ENCODE measurements at places on chromosomes 11 and 22.
A peak's percentile ranks its signal among the peaks of the same experiment; 100 is the strongest.

DNA sequence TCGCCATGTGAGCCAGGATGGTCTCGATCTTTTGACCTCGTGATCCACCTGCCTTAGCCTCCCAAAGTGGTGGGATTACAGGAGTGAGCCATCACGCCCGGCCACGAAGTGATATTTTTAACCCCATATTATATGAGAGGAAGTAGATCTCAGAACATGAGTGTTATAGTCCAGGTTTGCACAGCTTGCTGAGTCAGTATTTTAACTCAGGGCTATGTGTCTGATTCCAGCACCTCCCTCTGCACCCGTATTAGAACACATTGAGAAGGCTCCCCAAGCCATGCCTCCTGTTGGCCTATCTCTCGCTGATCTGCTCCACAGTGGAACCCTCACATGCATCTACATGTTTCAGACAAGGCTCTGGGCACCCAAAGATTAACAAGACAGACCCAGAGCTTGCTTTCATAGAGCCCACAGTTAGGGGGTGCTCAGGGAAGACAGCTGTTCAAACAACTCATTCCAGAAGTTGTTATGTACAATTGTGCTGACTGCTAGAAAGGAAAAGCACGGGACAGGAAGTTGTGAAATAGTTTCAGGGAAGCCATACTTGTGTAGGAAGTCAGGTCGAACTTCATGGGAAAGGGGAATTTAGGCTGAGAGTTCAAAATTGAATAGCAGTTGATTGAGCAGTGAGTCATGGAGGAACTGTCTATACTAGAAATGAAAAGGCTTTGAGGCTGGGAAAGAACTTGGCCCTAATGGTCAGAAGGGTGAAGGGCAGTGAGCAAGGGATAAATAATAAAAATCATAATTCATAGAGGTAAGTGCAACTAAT lies 49.3 kb upstream of the CLPB start:
- no peak for DNase-seq

DNA sequence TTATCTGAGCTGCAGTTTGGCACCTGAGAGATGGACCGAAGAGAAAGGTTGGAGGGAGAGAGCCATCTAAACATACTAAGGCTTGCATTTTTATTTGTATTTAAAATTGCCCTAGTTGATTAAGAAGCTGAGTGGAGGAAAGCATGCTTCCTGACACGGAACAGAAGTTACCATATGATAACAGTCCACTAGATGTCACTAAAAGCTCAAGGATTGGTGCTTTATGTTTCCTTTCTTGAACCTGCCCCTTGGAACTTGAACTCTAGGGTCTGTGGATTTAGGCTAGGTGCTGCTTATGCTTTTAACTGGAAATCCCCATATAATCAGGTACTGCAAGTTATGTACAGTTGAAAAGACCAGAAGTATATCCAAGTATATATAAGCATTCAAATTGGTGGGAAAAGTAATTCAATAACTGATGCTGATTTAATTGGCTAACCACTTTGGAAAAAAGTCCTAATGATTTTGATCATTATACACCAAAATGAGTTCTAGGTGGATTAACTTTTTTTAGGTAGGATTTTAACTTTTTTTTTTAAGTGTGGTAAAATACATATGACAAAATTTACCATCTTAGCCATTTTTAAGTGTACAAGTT lies 9.5 kb downstream of the RBMXL2 start:
- peak; percentile 60 for DNase-seq

DNA sequence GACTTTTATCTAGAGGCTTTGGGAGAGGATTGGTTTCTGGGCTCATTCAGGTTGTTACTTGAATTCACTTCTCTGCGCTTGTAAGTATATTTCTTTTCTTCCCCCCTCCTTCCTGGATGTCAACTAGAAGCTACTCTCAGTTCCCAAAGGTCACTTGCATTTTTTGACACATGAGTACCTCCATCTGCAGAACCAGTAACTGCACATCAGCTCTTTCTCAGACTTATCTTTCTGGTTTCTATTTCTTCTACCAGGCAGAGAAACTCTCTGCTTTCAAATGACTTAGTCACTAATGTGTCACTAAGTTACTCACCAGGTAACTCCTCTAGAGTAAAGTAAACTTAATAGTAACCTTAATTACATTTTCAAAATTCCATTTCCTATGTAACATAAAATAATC lies 773.0 kb upstream of the LUZP2 start:
- DNase-seq: no peak

- no peak for DNase-seq
These were observed 12.0 kb downstream of the KCNQ1OT1 start for GRCh38 chr11:2687782-2688191.

DNA sequence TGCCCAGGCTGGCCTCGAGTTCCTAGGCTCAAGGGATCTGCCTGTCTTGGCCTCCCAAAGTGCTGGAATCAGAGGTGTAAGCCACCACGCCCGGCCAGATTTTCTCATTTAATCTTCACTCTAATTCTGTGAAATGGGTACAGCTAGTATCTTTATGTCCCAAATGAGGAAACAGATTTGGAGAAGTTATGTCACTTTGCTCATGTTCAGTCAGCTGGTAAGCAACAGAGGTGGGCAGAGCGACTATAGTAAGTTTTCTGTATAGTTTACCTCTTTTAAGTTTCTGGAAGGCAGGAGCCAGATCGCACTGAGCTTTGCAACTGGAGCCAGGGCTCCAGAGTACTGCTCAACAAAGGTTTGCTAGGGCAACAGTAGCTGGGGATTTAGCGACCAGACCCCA lies 33.2 kb downstream of the RCOR2 start:
- no peak for DNase-seq

- no peak for DNase-seq
These were observed 879.7 kb downstream of the JRKL start for GRCh38 chr11:97269527-97269926.

- no peak for DNase-seq
These were observed 32.2 kb upstream of the HMOX1 start for GRCh38 chr22:35348703-35349102.

DNA sequence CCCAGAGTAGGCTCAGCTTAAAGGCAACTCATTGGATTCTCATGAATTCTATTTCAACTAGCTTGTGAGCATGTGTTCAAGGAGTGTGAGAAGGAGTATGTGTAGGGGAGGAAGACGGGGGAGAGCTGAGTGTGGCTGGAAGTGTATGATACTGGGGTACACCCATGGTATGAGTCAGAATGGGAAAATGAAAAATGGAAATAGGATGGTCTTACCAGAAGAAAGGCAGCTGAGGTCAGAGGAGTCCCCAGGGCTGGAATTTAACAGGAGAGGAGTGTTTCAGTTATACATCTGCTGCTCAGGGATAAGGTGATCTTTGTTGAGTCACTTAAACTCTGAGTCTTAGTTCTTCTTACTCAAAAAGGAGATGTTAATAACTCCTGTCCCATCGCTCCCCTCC lies 6.7 kb upstream of the ADAMTS15 start:
- DNase-seq: no peak

DNA sequence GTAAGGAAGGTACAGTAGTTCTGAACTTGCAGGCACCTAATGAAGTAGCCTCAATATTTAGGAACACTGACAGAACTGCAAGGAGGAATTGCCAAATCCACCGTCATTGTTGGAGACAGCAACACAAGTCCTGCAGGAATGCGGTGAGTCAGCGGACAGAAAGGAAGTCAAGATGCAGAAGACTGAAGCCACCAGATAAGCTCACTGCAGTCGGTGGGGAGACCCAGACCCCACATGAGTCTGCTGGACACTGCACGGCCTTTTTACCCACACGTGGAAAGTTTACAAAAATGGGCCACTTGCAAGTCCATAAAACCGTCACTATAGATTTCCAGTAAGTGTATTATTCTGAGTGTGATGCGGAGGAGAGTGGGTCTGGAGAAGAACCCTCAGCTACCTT lies 1471.6 kb downstream of the TBC1D22A start:
- no peak for DNase-seq

GRCh38 chr11:120652705-120653335 lies 141.3 kb downstream of the GRIK4 start:
- DNase-seq: no peak

DNA sequence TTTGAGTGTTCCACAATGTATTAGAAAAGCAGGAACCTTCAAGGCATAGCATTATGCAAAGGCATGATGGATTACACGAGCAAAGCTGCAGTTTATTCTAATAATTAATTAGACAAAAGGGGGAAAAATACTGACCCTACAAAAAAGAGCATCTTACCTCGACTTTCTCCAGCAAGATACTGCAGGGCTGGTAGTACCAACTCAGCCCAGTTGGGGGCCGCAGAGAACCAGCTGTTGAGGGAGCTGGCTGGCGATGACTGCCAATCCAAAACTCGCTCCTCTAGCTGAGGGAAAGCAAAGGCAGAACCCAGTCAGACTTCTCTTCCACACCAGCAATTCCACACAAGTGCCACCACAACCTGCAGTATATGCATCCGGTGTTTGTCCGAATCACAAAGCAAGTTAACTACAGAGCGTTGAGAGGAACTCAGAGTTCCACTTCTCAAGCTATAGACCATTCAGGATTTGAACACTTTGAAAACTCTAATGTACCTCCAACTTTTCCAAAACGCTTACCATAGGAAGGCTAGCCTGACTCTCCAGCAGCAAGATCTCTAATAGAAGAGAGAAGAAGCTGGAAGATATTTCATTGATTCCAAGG lies 13.7 kb downstream of the NFRKB start:
- DNase-seq: peak; percentile 14

DNA sequence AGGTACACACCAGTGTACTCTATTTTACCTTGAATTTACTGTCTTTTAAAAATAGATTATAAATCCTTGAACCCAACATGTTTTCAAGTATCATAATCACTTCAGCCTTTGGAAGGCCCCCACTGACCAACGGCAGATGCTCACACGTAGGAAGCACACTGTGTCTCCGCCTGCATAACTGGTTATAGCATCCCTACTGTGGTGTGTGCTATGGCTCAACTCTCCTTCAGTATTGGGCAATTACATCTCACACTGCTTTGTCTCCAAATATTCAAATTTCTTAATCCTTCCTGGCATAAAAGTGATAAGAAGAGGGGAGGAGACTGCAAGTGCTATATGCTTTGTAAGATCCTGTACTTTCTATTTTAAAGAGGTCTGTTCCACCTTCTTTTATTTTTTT lies 165.7 kb downstream of the CADM1 start:
- no peak for DNase-seq

GRCh38 chr11:72741429-72741833 lies 10.8 kb downstream of the ARAP1 start:
- DNase-seq: no peak

GRCh38 chr11:67420147-67420645 lies 4.7 kb downstream of the CARNS1 start:
- DNase-seq: no peak

DNA sequence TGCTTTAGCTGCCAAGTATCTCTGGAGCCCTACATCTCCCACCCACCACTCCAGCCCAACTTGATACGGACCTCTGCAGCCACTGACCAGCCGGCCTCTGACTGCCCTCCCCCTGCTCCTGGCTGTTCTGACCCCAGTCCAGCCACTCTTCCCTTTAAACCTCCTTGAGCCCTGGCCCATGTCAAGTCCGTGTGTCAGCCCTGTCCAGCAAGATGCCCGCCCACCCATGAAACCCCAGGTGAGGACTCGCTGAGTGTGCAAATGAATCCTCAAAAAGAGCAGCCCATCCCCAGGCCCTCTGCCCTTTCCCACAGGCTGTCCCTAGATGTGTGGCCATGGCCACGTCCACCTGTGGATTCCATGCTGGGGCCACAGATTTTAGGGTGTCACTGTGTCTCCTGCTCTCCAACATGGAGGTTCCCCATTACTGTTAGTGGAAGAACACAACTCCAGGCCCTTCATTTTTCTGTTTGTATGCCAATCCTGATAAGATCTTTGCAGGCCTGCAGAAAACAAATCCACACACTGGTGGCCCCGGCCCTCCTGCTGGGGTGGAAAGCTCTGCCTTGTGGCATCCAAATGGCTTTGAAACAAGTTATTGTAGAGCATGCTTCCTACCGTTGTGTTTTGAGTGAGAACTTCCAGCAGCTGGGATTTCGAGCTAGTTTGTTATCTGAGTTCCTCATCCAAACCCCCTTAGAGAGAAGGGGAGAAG lies 22.7 kb upstream of the ADORA2A start:
- no peak for DNase-seq

DNA sequence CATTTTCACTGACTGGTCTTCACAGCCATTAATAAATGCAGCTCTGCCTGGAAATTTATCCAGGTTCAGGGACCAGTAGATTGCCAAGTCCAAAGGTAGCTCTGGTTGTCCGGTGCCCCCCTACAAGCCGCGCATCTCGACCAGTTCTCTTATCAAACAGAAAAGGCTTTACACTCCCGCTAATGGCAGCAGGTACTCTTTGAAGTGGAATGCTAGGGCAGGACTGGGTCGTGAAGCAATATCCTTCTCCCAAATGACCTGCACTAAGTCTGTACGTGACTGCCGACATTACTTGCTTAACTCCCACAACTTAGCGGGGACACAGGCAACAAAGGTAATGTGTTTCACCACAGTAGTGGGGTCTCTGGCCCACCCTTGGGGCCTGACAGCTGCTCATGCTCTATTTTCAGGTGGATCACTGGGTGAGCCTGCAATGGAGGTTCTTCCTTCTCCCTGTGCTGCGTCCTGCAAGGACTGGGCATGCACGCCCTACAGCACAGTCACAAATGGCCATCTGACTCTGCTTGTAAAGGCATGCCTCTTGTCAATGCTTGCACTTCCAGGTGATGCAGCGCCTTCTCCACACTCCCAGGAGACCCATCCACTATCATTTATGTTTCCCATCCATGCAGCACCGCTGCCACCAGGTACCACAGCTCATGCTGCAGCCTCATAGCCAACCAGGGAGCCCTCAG lies 96.1 kb upstream of the CTSC start:
- DNase-seq: no peak

DNA sequence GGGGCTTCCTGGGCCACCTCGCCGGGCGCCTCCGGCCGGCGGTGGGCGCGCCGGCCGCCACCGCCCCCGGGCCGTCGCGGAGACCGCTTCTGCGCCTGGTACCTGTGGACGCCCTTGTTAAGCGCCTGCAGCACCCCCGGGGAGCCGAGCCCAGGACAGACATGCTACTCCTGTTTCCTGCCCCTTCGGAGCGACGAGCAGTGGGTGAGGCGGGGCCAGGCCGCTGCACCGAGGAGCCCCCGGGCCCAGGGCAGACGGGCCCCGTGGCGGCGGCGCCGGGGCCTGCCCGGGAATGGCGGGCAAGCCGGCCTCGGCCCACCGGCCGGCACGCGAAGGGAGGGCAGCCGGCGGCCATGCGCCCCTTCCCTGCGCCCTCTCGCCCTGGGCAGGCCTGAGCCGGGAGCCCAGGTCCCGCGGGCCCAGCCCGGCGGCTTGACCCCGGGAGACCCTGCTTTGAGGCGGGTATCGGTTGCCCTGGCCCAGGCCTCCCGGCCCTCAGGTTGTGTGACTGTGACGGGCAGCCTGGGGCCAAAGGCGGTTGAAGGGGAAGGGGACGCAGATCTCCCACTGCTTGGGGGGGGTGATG lies 789 bp upstream of the KDM2A start:
- peak; percentile 47 for DNase-seq

DNA sequence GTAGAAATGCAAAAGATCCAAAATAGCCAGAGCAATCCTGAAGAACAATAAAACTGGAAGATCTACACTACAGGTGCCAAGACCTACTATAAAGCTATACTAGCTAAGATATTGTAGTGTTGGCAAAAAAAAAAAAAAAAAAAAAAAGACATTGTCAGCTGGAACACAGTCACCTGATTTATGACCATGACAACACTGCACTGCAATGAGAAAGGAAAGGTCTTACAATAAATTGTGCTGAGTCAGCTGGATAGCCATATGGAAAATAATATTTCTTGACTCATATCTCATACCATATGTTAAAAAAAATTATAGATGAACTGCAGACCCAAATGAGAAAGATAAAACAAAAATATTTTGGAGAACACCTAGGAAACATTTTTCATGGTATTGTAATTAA lies 3.1 kb upstream of the PANX3 start:
- no peak for DNase-seq

- no peak for DNase-seq
These were observed 72.9 kb upstream of the OR5AN1 start for GRCh38 chr11:59285716-59286260.

- no peak for DNase-seq
These were observed 53.1 kb downstream of the THAP12 start for GRCh38 chr11:76327756-76328388.
